ENCODE measurements at places on chromosomes 7 and 10.

DNA sequence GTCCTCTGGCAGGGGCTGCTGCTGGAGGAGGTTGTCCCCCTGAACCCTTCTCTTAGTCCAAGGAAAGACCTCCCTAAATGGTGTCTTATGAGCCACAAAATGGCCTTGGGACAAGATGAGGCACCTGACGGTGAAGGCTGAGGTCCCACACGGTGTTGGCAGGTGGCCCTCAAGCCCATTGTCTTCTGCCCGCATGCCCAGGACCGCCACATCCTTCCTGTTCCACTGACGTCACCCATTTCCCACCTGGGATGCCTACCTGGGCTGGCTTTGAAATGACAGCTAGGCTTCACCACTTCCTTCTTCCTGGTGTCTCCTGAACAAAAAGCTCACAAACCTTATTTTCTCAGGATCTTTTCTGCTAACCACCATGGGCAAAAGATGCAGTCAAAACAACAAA lies 2.1 kb upstream of the DMBT1 start:
- no peak for DNase-seq

- DNase-seq: no peak
Observed at GRCh38 chr7:42241424-42241823, 4.4 kb upstream of the GLI3 start.

DNA sequence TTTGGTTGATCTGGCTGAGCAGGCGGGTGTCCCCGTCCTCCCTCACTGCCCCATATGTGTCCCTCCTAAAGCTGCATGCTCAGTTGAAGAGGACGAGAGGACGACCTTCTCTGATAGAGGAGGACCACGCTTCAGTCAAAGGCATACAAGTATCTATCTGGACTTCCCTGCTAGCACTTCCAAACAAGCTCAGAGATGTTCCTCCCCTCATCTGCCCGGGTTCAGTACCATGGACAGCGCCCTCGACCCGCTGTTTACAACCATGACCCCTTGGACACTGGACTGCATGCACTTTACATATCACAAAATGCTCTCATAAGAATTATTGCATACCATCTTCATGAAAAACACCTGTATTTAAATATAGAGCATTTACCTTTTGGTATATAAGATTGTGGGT lies 26.9 kb upstream of the TRIM56 start:
- DNase-seq: no peak

- DNase-seq: no peak
Observed at GRCh38 chr10:97596101-97597082, 6.9 kb downstream of the C10orf62 start.

- no peak for DNase-seq
Observed at GRCh38 chr10:70265032-70265689, 18.6 kb downstream of the NPFFR1 start.

DNA sequence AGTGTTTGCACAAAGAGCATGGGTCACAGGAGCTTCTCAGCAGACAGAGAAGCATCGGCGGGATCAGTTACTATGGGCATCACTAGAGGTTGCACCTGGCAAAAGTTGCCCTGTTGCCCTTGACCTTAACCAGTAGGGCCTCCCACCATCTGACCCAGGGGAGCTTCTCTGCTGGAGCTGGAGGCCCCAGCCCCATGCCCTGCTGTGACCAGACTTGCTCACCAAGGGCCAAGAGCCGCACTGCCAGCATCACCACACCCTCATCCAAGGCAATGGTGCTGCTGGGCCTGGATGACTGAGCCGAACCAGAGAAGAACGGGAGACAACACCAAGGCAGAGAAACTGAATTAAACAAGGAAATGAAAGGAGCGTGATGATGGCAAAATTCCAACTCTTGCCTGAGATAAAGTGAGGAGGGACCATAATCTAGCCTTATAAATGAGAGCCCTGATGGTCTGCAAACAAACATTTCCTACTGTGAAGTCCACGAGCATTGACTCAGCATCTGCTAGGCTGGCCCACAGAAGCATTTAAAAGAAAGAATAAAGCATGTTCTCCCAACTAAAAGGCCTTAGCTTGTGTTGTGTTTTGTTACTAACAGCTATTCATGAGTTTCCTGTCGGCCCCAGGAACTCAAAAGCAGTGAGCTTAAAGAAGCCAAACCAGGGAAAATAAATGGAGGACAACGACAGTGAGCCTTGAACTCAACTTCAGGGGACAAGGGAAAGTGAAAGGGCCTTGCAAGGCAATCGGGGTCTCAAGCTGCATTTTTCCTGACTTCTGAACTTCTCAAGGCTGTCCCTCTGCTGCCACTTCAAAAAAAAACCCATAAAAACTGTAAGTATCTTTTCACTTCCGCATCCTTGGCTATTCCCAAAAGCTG lies 60.4 kb downstream of the AFAP1L2 start:
- DNase-seq: no peak

DNA sequence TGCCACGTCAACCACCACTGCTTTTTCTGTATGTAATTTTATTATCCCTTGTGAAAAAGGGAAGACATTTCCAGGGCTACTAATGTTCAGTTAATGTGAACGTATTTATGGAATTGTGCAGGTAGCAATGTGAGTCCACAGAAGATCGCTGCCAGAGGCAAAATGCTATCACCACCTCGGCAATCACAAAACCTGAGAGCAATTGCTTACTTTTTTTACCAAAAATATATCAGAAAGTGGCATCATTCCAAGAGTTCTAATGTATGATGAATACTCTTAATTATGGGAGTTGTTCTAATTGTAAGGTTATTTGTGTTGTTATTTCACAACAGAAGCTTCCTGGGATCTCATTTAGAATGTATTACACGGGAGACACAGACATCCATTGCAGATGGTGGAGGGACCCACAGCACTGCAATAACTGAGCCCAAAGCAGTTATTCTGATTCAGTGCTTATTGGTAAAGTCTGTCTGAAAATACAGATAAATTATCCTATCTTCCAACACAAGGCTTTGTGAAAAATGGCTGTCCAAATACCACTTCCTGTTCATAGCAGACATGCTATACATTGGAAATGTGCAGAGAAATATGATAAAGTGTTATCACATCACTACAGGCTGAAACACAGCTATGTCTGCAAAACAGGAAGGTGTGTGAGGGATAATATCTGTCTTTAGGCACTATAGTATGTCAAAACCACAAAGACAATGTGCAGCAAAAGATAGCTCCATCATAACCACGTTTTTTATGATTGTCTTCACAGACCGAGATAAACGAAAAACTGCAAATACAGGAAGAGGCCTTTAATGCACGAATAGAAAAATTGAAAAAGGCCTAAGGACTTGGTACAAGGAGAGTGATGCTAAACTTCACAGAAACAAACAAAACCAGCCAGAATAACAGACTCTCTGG lies 102.7 kb downstream of the CABCOCO1 start:
- DNase-seq: no peak
